Activated naive CD4-positive, alpha-beta T cell treated with anti-CD3 and anti-CD28 coated beads for 36 hours (primary cell): ENCODE measurements at places on chromosomes 12 and 14. TPM values are rescaled to one million over a fixed set of nuclear protein-coding genes. Genes with fewer than 3 reads are reported as not detected.

DNA sequence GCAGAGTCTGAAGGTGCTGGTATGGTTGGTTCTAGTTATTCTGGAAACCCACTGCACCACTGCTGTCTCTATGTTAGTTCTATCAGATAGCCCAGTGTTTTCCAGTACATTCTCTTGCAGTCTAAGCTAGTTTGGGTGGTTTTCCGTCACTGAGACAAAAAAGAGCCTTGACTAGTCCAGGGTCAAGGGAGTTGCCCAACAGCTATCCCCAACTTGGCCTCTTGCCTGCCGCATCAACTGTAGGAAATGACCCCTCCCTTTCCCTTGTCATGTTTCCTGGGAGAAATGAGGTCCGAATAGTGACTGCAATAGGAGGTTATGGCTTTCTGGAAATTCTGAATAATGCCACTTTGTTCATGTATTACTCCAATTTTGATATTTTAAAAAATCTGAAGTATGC is 160.4 kb downstream of the EFCAB11 start:
- DNase-seq, result no peak

Gene ACOT6
- not detected for total RNA-seq

GRCh38 chr12:28750946-28751685 is 398.0 kb upstream of the FAR2 start:
- DNase-seq, result no peak

DNA sequence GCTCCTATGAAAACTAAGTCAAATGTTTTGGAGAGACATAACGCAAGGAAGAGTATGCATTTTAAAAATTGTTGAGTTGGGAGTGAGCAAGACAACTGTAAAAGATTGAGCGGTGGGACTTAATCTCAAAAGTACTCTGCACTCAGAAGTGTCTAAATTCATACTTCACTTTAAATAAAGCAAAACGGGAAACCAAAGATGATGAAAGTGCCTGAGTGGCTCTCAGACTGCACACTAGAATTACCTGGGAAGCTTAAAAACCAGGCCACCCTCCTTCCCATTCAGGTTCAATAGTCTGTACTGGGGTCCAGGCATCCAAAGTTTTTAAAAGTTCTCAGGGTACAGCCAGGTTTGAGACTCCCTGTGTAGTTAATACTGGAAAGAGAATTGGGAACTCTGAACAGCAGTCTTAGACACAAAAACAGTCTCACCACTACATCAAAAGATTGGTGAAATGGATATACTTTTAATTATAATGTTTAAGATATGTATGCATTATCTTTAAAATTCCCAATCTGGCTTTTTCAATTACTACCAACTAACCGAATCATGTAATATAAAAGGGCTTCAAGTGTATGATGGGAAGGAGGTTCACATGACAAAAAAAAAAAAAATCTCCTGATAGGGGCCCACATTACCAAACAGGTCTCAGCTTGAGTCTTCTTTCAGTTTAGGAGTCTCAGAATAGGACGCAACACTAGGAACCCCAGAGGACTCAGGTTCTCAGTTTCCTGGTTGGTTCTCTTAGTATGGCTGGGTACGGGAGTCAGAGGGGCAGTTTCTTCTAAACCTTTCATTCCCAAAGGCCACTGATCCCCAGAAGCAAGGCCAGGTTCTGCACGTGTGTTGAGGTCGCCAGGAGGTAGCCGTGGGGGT is 1.0 kb downstream of the HOMEZ start:
- peak; percentile 48 for DNase-seq

DNA sequence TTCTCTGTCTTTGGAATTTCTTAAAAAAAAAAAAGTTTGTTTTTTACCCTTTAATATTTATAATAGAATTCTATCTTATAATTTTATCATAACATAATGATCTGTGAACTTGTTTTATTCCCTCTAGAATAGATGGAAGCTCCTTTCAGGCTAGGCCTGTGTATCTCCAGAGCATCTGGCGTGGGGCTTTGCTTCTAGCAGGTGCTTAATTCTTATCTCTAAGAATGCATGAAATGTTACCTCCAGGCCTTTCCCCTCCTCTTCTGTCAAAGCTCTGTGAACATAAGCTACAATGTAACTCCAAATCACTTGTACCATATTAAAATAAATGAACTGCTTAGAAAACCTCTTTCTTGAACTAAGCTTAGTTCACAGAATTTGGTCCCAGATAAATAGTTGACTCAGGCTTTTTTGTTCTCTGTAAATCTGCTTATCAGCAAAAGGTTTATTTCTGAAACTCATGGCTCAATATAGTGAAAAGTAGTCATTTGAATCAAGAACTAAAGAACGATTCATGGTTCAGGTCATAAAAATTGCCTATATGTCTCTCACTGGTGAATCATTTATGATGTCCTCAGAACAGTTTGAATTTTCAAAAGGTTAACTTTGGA is 407.1 kb downstream of the TRHDE start:
- no peak for DNase-seq

- DNase-seq, result no peak
Observed at GRCh38 chr12:58640314-58640713, 280.0 kb downstream of the LRIG3 start.

DNA sequence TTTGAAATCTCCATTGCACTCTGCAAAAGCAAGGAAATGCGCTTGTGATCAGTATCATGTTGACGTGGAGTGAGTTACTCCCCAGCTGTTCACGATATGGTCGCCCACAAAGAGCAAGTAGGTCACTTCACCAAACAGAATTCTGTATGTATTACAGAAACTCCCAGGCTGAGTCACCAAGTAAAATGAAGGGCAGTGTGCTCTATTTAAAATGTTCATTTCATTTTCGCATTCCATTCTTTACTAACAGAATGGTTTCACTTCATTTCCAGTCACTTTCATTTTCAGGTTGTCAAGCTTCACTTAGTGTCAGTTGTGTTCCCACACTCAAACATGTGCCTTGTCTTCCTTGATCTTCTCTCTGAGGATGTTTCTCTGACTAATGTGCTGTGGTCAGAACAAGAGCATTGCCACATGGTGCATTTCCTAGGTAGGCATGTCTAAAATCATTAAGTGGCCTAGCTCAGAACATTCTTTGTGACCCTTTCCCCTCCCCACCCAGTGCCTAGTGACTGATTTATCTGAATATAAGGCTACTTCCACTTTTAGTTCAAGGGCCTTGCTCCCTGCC is 391.2 kb downstream of the RAD51B start:
- DNase-seq, result peak; percentile 74

- no peak for DNase-seq
Observed at GRCh38 chr12:97309921-97310320, 152.7 kb upstream of the RMST start.

DNA sequence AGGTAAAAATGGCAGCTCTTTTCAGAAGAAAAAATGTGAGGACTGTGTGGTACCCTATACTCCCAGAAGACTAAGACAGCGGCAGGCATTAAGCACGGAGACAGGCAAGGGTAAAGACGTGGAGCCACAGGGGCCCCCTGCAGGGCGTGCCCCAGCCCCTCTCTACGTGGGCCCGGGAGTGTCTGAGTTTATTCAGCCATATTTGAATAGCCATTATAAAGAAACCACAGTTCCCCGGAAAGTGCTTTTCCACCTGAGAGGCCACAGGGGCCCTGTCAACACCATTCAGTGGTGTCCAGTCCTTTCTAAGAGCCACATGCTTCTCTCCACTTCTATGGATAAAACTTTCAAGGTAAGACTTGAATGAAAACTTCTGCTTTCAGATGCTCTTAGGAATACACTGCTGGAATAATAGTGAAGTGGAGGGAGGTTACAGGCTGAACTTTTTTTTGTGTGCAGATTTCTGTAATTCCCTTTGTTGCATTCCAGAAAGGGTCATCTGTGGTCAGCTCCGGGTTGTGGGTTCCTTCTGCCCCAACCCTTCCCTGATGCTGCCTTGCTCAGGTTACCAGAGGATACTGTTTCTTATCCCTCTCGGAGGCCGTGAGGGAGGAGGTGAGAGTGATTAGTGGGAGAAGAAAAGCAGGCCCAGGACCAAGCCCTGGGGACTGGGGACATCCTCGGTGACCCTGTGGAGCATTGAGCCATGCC is 58.4 kb downstream of the SLC25A47 start:
- no peak for DNase-seq

- no peak for DNase-seq
Observed at GRCh38 chr12:89831310-89832095, 122.9 kb upstream of the ATP2B1 start.

Gene PDZRN4
- not detected for total RNA-seq

DNA sequence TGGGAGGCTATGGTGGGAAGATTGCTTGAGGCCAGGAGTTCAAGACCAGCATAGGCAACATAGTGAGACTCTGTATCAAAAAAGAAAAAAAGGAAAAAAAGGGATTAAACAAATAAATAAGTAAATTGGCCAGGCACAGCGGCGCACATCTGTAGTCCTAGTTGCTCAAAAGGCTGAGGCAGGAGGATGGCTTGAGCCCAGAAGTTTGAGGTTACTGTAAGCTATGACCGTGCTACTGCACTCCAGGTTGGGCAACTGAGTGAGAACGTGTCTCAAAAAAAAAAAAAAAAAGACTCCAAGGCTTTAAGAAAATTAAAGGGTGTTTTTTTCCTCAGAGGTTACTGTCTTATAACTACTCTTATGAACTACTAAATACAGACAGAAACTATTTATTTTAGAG is 11.7 kb downstream of the BEST3 start:
- no peak for DNase-seq
